ENCODE measurements at places on chromosomes 7 and 10.

GRCh38 chr7:158976468-158976848 is 120.1 kb downstream of the DYNC2I1 start:
- DNase-seq, result no peak

DNA sequence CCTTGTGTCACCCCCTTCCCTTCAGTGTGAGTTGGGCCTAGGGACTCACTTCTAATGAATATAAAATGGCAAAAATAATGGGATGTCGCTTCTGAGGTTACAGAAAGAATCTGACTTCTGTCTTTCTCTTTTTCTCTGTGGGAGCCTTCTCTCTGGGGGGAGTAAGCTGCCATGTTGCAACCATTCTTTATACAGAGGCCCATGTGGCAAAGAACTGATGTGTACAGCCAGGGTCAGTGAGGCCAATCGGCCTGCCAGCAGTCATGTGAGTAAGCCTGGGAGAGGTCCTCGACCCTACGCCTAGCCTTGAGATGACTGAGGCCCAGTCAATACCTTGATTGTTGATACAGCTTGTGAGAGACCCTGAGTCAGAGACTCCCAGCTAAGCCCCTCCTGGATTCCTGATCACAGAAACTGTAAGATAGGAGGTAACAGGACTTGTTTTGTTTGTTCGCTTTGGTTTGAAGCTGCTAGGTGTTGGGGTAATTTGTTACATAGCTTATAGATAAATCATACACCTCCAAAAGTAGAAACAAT is 1.7 kb downstream of the TCAF1 start:
- no peak for DNase-seq

GRCh38 chr7:100040575-100040974 is 9.0 kb upstream of the ZSCAN21 start:
- DNase-seq, result no peak

GRCh38 chr10:93462881-93463280 is 19.3 kb downstream of the MYOF start:
- DNase-seq, result no peak

GRCh38 chr7:105916603-105917002 is 40.2 kb upstream of the ATXN7L1 start:
- DNase-seq, result no peak

GRCh38 chr7:2723138-2723850 is 35.3 kb downstream of the AMZ1 start:
- no peak for DNase-seq

GRCh38 chr10:78155722-78156121 is 122.1 kb downstream of the RPS24 start:
- no peak for DNase-seq
